Motor neuron (in vitro differentiated cells): ENCODE measurements at places on chromosomes 7 and 10.

- ATAC-seq: no peak
These were observed 282.4 kb downstream of the CELF2 start for GRCh38 chr10:11300026-11300425.

DNA sequence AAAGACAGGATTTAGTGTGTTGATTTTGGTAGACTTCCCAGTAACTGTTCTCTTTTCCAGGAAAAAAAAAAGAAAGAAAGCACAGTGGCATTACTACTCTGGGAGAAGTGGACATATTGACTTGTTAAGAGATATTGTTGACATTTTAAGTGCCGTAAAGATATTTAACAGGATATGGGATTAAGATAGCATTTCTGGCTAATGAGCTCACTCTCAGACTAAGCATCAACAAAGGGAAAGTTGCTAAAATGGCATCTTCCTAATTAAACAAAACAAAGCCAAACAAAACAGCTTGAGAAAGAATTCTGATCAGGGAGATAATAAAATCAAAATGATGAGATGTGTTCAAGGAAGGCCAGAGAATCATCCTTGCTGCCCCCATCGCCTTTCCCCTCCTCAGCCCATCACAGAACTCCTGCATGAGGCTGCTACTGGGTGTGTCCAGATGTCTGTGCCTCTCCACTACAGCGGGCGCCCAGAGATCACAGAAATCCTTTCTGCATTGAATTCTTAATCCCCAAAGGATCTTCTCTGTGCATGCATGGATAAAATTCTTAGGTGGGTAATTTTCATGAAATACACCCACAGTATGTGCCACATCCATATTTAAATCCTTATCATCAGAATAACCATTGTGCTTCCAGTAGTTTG lies 270.5 kb downstream of the POU6F2 start:
- no peak for ATAC-seq

- ATAC-seq: no peak
These were observed 55.3 kb downstream of the CH25H start for GRCh38 chr10:89151857-89152256.

GRCh38 chr10:79342811-79343561 lies 4.3 kb upstream of the PPIF start:
- ATAC-seq: no peak

DNA sequence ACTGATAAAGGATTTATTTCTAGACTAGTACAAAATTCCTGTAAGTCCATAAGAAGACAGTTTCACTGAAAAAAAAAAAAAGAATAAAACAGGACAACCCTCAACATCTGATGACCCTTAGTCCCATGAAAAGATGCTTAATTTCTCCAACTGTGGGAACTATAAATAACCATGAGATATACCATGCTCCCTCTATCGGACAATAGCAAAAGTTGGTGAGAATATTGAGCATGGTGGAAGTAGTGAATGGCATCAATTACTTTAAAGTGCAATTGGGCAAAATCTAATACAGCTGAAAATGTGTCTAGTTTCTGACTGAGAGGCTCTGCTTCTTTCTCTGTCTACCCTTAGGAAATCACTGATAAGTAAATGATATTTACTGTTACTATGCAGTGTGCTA lies 348.8 kb downstream of the SUGCT start:
- no peak for ATAC-seq

- ATAC-seq: peak; percentile 9
These were observed 745 bp downstream of the TCERG1L start for GRCh38 chr10:131310551-131311401.

- ATAC-seq: no peak
These were observed 144.4 kb downstream of the PTPN20 start for GRCh38 chr10:47055386-47056246.

GRCh38 chr7:83613232-83613631 lies 35.7 kb downstream of the SEMA3E start:
- no peak for ATAC-seq

DNA sequence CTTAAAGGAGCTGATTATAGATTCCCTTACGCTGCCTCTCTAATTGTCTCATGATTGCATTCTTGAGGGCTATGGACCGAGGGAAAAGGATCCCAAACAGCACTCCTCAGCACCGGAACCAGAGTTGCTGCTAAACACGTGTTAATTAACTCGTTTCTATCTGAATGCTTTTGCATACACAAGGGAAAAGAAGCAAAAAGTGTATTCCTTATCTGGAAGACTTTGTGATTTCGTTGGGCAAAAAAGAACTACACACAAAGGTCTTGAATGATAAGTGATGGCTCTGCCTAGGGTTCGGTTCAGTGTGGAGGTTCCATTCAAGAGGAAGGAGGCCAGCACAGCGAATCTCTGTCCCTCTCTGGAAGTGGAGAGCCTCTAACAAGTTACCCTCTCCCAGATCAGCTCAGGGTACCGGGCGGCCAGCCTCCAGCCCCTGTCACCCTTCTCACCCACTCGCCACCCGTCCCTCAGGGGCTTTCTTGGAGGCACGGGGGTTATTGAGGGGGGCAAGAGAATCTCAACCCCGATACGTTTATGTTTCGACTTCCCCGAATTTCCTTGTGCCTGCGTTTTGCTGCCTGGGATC lies 515 bp upstream of the SLC4A2 start:
- no peak for ATAC-seq

- ATAC-seq: no peak
These were observed at the start of gene EPHA1 for GRCh38 chr7:143408686-143409561. TSS of gene EPHA1 (minus strand) at chr7:143408856. CDS start at chr7:143408805, 51 bp downstream.

- no peak for ATAC-seq
These were observed 46.9 kb downstream of the AHCYL2 start for GRCh38 chr7:129271500-129272355.

DNA sequence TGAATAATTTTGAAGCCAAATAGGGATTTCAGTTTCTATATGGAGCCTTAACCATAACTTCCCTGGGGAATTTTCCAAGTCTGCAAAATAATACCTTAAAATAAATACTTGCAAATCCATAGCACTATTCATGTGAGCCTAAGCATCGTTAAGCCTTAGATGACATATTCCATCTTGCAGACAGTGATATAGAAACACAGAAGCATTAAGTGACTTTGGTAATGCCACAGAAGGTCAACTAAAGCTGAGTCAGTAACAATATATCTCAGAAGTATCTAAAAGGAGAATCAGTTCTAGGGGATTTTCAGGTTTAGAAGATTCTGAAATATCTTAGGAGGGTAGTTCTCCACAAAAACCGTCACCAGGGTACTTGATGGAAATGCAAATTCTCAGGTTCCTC lies 163.4 kb upstream of the COL1A2 start:
- ATAC-seq: no peak

GRCh38 chr7:36040679-36041078 lies 112.4 kb upstream of the EEPD1 start:
- no peak for ATAC-seq

DNA sequence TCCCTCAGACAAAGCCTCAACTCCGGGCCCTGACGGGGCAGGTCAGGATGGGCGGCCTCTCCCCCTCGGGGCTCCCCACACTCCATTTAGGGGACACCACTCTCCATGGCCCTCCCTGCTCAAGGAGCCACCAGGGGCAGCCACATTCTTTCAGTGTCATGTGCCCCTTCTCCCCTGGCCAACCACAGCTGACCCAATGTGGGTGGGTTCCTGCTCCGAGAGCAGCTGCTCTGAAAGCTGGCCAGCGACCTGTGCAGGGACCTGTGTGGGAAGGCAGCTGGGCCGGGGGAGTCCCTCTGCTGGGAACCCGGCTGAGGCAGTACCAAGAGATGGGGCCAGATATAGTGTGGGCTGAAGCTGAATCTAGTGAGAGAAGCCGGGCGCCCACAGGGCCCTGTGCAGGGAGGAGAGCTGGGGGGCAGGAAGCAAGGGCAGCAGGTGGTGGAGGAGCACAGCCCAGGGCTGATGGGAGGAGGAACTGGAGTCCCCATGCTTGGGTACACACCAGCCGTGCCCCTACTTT lies 40.6 kb upstream of the NPFFR1 start:
- ATAC-seq: no peak

DNA sequence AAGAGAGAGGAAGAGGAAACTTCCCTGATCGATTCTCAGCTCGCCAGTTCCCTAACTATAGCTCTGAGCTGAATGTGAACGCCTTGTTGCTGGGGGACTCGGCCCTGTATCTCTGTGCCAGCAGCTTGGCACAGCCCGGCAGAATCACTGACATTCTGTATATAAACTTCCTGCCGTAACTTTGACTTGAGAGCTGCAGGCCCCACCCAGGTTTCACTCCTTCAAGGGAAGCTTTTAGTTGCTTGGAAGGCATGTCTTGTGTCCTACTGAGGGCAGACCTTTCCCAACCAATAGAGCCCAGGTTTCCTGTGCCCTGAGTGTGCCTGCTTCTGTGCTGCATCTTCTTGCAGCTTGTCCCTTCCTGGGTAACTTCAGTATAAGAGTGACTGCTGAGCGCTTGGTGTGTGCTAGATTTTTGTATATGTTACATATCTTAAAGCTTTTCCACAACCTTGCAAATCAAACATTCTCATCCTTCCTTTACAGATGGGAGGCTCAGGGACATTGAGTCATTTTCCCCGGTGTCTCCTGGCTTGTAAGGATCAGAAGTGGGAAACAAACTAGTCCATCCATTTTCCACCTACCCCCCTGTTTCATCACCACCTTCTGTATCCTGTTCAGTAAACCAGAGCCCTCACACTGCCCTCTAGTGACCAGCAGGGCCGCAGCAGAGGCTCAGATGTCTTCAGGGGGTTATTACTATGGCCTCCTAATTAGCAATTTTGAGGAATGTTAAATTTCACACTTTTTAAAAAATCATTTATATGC lies 225.2 kb upstream of the PRSS58 start:
- peak; percentile 69 for ATAC-seq

- ATAC-seq: no peak
These were observed 1097.9 kb downstream of the REEP3 start for GRCh38 chr10:64619102-64619501.

DNA sequence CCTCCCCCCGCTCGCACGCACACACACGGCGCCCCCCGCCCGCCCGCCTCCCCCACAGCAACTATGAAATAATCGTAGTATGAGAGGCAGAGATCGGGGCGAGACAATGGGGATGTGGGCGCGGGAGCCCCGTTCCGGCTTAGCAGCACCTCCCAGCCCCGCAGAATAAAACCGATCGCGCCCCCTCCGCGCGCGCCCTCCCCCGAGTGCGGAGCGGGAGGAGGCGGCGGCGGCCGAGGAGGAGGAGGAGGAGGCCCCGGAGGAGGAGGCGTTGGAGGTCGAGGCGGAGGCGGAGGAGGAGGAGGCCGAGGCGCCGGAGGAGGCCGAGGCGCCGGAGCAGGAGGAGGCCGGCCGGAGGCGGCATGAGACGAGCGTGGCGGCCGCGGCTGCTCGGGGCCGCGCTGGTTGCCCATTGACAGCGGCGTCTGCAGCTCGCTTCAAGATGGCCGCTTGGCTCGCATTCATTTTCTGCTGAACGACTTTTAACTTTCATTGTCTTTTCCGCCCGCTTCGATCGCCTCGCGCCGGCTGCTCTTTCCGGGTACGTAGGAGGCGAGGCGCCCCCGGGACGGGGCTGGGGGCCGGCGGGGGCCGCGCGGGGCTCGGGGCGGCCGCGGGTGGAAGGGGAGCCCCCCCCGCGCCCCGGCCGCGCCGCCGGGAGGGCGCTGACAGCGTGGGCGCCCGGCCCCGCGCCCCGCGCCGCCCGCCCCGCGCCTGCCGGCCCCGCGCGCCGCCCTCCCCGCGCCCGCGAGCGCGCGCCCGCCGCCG lies 441 bp downstream of the BMI1 start:
- peak; percentile 25 for ATAC-seq

DNA sequence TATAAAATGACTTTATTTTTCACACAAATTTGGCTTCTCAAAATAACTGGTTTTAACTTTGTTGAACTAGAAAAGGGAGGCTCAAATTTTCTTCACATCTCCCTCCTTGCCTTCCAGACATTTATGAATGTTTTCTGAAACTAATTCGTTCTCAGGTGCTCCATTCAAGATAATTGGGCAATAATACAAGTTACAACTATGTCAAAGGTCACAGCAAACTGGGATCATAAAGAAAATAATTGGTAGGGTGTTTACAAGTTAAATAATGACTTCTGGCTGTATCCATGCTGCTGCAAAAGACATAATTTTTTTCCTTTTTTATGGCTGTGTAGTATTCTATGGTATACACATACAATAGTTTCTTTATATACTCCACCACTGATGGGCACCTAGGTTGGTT lies 75.3 kb downstream of the MINPP1 start:
- no peak for ATAC-seq

GRCh38 chr7:42120191-42120590 lies 116.8 kb downstream of the GLI3 start:
- no peak for ATAC-seq

DNA sequence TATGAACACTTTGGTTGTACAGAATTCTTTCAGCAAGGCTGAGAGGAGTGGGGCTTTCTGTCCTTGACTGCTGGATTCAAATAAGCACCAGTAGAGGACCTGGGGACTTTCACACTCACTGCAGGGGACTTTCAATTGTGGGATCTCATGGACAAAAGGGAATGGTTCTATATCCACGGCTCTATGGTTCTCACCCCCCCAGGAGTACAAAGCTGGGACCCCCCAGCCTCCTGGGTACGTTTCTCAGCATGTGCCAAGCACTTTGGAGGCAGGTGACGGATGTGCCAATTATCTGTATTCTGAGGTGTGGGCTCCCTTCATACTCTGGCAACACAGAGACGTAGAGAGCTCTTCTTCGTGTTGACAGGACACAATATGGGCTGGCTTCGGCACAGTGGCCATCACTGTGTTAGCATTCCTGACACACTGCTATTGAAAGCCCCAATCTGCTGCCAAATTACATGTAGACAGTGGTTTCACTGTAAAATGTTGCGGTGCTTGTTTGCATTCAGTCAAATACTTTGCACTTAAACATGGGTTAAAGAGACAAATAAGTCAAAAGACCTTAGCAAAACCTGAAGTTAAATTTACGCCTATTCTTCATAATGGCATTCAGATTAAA lies 92.7 kb upstream of the SAMD8 start:
- ATAC-seq: peak; percentile 16

- ATAC-seq: no peak
These were observed 44.5 kb upstream of the COMTD1 start for GRCh38 chr10:75280236-75280635.

GRCh38 chr7:155458111-155458877 lies at the start of gene EN2:
TSS of gene EN2 (plus strand) at chr7:155458129. CDS start at chr7:155458378, 249 bp downstream.
- peak; percentile 13 for ATAC-seq

GRCh38 chr10:104456802-104457542 lies 103.3 kb downstream of the CFAP58 start:
- no peak for ATAC-seq

DNA sequence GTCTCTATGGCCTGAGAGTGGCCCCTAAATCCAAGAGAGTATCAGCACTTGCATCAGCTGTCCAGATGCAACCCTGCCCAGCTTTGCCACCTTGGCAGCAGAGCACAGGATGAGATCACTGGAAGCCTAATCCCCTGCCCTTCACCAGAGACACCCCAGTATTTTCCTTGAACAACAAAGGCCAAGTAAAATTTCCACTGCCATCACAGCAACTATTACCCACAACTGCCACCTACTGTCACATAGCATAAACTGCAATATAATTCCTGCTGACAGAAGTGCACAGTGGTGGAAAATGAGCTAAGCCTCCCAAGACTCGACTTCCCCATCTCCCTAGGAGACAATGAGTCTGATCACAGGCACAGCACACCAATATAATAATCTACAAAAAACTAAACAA lies 462.8 kb upstream of the ZWINT start:
- no peak for ATAC-seq

DNA sequence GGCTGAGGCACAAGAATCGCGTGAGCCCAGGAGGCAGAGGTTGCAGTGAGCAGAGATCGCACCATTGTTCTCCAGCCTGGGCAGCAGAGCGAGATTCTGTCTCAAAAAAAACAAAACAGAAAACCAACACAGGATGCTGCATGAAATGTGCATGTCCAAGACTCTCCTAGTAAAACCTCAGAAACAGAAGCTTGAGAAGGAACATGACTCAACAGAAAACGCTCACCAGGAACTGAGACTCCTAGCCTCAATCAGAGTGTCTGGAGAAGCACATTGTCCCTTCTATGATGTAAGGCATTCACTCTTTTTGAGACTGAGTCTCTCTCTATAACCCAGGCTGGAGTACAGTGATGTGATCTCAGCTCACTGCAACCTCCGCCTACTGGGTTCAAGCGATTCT lies 168.3 kb downstream of the MYOF start:
- ATAC-seq: no peak
